ENCODE measurements at places on chromosomes 4 and X.

DNA sequence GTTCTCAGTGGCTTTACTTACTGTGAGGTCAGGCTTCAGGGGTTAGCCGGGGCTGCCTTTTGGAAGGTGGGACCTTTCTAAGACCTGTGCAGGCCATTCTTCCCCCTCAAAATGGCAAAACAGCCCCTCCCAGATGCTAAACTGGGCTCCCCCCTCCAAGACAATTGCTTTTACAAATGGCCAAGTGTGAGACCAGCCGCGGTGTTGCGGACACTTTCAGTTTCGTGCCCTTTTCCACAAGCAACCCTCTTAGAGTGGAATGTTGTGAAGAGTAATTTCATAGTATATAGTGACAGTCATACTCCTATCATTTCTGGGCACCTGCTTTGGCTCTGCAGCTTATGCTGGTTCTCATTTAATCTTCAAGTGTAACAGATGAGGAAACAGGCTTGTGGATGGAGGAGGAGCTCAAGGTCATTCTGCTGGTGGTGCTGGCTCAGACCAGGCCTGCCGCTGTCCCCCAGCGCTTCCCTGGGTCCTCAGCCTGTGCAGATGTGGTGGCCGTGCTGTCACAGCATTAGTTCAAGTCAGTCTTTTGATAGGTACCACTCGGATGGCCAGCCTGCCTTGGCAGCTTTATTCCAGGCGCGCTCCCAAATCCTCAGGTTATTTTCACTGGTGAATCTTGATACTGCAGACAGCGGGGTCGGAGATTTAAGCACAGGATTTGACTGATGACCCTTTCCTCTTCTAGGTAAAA is 55.0 kb upstream of the TADA2B start:
- DNase-seq = no peak

- no peak for DNase-seq
Observed at GRCh38 chr4:1502976-1503375, 96.7 kb upstream of the NKX1-1 start.

GRCh38 chr4:120920666-120921065 is 1.9 kb downstream of the PRDM5 start:
- DNase-seq = no peak

DNA sequence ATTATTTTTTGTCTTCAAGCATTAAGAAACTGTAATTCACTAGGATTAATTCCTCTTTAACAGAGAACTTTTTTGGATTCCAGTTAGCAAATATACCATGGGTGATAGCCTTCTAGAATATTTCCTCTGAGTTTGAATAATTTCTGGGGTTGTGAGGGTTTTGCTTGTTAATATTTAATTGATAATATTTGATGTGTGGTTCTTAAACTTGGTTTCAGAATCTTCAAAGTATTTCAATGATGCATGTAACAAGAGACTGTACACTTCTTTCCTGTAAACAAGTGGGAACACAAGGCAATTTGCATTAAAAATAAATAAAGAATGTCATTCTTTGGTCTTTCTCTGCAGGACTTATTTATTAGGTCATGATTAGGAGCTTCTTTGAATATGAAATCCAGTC is 9.5 kb upstream of the C4orf51 start:
- DNase-seq = no peak

GRCh38 chrX:150459196-150459595 is 96.1 kb downstream of the MAMLD1 start:
- DNase-seq = no peak

DNA sequence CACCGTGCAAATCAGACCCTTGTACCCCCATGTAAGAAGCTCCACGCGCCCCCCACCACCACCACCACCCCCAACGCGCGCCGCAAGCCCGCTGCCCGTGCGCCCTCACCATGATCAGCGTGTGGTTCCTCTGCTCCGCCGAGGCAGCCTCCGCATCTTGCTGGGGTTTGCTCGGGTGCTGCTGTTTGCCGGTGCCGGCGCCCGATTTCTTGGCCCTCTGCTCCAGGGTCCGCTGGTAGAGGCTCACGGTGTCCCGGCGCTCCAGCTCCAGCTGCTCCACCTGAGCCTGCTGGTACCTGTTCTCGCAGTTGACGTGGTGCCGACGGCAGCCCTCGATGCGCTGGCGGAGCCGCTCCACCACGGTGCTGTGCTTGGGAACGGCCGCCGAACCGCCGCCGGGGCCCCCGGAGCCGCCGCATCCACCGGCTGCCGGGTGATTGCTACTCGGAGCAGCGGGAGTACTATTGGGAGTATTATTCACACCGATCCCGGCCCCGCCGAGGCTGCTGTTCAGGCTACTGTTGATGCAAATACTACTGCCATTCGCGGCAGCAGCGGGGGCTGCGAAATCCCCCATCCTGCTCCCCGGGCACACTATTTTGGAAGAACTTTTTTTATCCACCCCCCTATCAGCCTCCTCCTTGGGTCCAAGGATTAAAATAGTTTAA is 1.1 kb downstream of the MAML3 start:
- DNase-seq = peak; percentile 30

- no peak for DNase-seq
Observed at GRCh38 chr4:85793233-85793585, 318.3 kb downstream of the ARHGAP24 start.

- no peak for DNase-seq
Observed at GRCh38 chr4:73099143-73099542, 29.6 kb upstream of the COX18 start.

GRCh38 chr4:169958629-169959028 is 67.6 kb downstream of the MFAP3L start:
- no peak for DNase-seq

- DNase-seq = no peak
Observed at GRCh38 chrX:120742946-120743665, 113.3 kb upstream of the C1GALT1C1 start.

DNA sequence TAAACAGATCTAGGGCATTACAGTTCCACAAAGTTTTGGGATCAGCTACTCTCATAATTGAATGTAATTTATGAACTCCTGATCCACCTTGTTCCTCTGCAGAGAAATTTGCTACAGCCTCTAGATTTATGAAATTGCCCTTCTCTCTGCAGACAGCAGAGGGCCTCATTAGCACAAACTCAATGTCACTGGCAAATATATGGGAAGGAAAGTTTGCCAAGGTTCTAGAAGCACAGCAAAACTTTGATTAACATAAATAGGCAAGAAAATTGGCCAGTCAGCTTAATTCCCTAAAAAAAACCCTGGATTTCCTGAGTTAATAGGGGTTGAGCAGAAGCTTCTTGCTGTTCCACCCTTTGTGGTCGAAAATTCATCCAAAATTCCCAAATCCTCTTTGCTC is 31.5 kb downstream of the PRPS1 start:
- DNase-seq = no peak

DNA sequence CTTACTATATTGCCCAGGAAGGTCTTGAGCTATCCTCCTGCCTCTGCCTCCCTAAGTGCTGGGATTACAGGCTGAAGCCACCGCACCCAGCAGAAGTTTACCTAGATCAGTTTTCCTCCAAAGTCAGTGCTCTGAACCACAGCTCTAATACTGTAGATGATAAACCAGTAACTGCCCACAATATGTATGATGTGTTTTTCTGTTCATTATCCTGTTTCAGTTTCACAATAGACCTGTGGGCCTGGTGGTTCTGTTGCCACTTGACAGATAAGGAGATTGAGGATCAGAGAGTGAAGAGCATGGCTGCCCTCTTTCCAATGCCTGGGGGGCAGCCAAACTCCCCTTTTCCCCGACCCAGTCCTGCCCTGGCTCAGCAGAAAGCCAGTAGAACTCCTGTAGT is 87.0 kb downstream of the EFNB1 start:
- DNase-seq = no peak

- DNase-seq = peak; percentile 56
Observed at GRCh38 chrX:53262918-53263394, 18.4 kb downstream of the IQSEC2 start.

DNA sequence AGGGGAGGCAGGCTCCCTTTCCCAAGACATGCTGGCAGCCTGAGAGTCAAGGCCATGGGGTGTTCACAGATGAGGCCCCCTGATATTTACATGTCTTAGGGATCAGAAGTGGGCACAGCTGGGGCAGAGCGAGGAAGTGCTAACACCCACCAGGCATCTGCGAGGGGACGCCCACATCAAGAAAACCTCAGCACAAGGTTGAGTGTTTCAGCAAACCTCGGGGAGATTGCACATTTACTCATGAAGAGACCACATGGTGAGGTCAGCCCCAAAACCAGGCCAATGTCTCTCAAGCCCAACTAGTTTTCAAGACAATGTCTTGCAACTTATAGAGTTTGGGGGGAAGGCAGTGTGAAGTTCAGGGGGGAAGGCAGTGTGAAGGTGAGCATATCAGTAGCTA is 55.2 kb downstream of the CLNK start:
- DNase-seq = no peak

GRCh38 chr4:120683897-120684540 is 238.5 kb downstream of the PRDM5 start:
- no peak for DNase-seq

DNA sequence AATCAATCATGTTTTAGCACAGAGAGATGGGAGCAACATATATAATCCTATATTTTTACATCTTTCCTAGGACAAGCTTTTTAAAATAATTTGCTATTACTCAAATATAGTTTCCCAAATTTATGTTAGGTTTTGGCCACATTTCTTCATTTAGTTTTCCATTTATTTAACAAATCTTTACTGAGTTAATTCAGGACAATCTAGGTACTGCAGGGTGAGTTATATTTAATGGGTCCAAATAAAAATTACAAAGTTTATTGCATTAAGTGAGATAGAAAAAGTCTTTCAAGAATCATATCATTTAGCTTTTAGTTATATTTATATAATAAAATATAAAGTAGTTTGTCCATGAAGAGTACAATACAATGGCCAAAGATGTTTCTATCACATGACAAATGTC is 269.2 kb downstream of the EPHA5 start:
- DNase-seq = no peak

DNA sequence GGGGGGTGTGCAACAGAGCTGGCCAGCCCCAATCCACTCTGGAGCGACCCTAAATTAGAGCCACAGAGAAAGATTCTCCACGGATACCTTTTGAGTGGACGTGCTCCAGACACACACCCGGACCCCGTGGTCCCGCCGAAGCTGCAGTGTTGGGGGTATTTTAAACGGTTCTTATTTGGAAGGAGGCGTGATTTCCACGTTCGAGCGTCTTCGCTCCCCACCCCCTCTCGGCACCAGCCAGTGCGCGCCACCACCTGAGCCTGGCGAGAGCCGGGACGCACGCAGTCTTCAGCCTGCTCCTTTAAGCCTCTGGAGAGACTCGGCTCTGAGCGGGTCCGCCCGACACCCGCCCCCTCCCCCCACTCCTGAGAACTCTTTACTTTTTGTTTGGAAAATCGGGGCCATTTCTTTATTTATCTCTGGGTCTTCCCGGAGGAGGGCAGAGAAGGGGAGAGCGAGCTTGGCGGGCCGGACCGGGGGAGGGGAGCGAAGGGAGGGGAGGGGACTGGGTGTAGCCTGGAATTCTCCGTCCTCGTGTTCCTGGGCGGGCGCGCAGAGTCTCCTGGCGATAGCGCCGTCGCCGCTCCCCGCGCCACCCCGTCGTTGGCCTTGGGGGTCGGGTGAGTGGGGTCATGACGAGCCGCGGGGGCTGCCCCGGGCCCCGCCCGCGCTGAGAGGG is 668 bp upstream of the PTCHD1 start:
- DNase-seq = no peak

GRCh38 chrX:65634732-65635131 is 32.7 kb upstream of the MSN start:
- no peak for DNase-seq

DNA sequence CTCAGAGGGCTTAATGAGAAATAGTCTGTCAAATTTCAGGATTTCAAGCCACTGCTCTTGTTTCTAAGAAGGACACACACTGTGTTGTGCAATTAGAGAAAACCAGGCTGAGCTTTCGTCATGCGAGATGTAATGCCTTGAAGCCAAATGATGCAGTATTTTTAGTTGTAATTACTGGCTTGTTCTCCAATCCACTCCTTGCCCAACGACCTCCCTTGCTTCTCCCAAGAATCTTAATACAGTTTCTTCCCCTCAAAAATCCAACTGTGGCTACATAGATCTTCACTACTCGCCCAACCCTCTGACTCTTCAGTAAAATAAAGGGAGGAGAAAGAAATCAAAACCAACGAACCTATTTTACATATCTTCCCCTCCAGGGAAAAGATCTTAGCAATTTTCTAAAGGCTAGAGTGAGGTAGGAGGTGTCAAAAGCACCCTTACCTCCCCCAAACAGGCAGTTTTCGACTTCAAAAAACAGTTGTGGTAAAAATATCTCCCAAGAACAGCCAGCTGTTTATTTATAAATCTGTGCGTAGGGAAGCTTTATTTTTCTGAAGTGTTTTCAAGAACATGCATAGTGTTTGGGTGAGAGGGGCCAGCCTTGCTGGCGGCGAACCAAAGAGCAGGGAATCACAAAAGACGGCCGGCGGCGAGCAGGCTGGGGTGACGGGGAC is 68.7 kb downstream of the MGST2 start:
- peak; percentile 46 for DNase-seq

DNA sequence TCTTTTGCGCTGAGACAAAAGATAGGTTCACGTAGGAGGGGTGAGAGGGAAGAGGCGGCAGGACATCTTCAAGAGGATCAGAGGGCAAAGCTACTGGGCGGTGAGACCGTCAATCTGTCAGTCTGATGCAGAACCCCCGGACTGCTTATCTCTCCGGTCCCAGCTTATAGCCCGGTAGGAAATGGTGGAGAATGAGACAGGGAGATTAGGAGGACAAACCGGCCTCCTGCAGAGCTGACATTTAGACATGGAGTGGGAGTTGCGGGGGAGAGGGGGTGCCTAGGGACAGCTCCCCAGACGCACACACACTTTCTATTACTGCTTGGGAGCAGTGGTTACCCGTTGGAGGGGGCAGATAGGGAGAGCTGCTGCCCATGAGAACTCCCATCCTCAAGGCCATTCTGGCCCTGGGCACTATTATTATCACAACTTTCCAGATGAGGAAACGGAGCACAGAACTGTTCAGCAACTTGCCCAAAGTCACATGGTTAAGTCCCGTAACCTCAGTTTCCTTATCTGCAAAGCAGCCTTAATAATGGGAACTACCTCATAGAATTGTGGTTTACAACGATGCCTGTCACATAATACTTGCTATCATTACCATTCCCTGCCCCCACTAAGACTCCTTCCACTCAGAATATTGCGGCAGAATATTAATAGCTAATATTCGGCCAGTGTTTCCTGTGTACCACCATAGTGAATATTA is 1.1 kb upstream of the HDAC6 start:
- no peak for DNase-seq

GRCh38 chr4:3679071-3679825 is 86.9 kb upstream of the ADRA2C start:
- no peak for DNase-seq

DNA sequence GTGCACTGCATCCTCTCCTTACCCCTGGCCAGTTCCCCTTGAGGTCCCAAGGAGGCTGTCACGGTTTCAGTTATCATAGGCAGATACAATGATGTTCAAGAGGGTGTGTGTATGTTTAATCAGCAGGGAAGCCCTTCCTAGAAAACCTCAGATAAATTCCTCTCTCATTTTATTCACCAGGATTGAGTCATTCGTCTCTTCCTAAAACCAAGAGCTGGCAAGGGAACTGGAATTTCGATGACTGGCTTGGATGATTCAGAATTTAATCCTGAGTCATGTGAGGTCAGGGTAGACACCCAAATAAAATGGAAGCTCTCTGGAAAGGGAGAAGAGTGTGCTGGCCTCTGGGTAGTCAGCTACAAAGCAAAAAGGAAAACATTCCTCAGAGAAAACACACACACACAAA is 106.2 kb upstream of the RAPGEF2 start:
- peak; percentile 97 for DNase-seq

- no peak for DNase-seq
Observed at GRCh38 chrX:4181782-4182407, 468.4 kb upstream of the PRKX start.
